ENCODE measurements at places on chromosomes 6 and 20.

GRCh38 chr6:37826188-37826587, 6.7 kb downstream of the ZFAND3 start:
- DNase-seq: no peak

DNA sequence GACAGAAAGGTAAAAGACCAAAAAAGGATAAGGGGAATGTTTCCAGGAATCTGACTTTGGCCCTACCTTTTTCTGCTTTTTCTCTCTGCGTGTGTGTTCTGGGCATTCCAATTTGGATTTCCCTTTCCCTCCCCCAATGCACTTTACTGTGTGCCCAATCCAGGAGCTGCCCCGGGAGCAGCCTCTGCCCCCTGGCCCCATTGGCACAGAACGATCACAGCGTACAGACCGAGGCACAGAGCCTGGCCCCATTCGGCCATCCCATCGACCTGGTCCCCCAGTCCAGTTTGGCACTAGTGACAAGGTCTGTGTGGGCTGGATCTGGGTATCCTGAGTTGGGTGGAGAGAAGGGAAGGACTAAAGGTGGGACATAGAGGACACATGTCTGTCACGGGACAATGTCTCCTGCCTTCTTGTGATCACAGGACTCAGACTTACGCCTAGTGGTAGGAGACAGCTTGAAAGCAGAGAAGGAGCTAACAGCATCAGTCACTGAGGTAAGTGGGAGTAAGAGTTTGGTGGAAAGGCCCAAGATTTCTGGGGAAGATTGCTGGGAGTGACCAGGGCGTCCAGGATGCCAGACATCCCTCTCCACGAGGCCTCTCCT, 14.6 kb downstream of the PRRC2A start:
- DNase-seq: no peak

GRCh38 chr6:7617801-7618764, 28.1 kb downstream of the SNRNP48 start:
- no peak for DNase-seq

DNA sequence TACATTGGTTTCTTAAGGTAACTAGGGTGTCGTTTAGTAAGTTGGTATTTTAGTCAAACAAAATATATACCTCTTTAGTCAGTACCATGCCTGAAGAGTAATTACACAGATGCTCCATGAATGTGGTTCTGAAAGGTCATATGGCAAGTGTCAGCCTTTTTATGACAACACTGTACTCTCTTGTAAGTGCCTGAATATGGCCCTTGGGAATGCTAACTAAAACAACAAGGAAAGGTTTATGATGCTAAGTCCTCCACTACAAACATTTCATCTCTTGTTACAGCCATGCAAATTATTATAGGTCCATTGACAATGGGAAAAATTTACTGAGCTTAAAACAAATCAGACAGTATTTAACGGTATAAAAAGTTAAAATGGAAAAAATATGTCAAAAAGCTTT, 39.0 kb upstream of the SUPT3H start:
- DNase-seq: no peak

DNA sequence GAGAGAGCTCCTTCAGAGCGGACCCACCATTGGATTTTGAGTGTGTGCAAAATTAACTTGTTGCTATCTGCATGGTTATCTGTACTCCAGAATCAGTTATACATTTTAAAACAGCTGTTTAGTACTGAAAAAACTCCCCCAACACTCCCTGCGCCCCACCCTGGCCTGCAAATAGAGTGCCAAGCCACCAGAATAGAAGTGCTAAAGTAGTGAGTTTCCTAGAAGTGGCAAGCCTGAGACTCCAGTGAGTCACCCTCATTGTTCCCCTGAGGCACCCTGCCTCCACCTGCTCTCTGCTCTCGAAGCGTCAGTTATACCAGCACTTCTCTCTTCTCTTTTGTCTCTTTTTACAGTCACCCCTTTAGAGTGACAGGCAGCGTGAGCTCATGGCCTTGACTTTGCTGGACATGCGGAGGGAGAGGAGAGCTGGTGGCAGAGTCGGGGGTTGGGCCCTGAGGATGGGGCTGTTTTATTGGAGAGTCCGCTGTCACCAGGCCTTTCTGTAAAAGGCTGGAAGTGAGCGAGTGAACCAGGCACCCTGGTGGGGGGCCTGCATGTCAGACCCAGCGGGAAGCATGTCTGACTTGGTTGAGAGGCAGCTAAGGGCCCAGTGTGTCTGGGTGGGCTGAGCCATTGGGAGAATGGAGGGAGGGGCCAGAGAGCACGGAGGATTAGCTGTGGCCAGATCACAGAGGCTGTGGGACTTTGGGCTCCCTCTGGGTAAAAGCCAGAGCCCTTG, 10.4 kb downstream of the IGF2R start:
- no peak for DNase-seq

DNA sequence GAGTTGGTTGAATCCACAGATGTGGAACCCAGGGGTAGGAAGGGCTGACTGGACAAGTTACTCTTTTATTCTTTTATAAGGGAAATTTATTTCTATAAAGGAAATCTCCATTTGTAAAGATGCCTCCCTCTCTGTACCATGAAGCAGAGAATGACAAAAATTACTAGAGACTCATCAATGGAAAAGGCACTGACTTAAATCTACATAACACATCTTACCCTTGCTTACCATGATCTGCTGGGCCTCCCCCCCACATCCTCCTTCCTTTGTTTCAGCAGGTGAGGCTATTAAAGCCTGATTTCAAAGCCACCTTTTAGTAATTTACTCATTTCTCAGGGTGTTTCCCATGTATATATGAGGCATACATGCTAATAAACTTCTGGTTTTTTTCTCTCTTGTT, 130.2 kb upstream of the HDDC2 start:
- no peak for DNase-seq

- DNase-seq: no peak
These were observed 39.2 kb downstream of the MUC22 start for GRCh38 chr6:31049518-31049917.

GRCh38 chr20:36720510-36720909, 25.4 kb downstream of the NDRG3 start:
- DNase-seq: no peak

DNA sequence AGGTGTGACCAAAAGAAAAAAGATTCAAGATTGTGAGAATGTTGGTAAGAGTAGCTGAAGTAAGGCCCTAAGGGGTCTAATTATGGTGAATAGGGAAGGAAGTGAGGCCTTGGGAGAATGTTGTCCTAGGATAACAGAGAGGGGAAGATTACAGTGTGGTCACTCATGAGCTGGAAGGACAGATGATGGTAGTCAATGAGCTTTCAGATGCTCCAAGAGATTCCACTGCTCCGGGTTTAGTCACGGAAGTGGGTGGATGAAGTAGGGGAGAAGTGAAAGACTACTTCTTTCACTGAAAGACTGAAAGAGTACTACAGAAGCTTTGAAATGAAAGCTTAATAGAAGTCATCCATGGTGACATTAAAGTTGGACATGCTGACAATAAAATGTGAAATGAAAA, 108.5 kb downstream of the MMS22L start:
- DNase-seq: no peak

- DNase-seq: no peak
These were observed 261.0 kb upstream of the RIN2 start for GRCh38 chr20:19497064-19497463.

- DNase-seq: no peak
These were observed 697.6 kb downstream of the HACE1 start for GRCh38 chr6:104162036-104162669.

DNA sequence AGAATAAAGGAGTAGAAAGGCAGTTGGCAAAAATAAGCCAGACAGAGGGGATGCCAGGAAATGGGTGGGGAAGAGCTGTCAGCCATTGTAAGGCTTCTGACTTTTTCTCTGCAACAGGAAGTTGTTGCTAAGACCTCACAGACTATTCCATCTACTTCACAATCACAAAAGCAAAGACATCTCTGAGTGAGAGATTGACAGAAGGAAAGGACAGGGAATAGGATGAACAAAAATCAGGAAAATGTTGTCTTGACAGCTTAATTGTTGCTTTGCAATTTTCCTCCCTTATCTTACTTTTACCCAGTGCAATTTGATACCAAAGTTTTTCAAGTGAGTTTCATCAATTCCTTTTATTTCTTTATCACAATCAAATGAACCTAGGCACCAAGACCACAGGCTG, 291.2 kb downstream of the CBLN4 start:
- no peak for DNase-seq

GRCh38 chr6:93828553-93828952, 409.2 kb upstream of the EPHA7 start:
- DNase-seq: no peak

DNA sequence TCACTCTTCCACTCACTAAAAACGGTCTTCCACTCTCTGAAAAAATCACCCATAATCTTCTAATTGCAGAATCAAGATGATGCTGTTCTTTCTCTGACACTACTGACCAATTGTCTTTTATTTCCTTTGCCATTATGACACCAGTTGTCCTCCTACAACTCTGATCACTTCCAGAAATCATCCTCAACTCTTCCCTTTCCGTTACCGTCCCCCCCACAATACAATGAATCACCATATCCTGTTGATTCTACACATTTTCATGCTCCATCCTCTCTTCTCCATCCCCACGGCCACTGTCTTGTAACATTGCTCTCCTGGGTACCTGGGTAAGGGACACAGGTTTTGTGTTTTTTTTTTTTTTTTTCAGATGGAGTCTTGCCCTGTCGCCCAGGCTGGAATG, 2.5 kb upstream of the PPP2R5D start:
- DNase-seq: no peak

DNA sequence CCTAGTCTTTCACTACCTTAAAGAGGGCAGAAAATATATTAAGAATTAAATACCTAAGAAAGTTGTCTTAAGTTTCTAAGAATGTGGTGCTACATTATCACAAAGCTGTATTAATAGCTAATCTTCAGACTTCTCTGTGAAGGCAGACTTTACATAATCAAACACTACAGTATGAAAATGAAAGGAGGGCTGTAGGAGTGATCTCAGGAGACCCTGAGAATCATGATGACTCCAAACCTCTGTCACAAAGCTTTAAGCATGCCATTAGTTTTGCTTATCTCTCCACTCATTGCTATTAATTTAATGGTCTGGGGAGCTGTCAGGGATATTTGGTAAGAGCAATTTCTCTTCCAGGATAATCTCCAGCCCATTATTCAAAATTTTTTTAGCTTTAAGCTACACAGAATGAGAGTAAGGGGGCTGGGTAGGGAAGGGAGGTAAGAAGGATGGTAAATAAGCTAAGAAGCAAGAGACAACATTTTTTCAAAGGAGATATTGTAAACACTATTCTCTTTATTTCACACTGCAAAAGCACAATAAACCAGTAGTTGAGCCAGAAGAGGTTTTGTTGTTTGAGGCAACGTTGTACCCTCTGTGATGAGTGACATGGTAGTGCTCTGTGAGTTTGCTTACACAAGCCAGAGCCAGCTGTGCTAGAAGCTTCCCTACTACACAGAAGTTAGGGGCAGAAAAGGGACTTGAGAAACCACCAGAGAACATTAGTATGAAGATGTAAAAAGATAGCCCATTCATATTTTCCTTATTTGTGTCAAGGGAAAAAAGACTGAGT, 258.8 kb downstream of the GMDS start:
- no peak for DNase-seq

GRCh38 chr6:116543149-116543548, 2.3 kb downstream of the TRAPPC3L start:
- no peak for DNase-seq

GRCh38 chr6:132933090-132933489, 118.7 kb downstream of the RPS12 start:
- DNase-seq: no peak

DNA sequence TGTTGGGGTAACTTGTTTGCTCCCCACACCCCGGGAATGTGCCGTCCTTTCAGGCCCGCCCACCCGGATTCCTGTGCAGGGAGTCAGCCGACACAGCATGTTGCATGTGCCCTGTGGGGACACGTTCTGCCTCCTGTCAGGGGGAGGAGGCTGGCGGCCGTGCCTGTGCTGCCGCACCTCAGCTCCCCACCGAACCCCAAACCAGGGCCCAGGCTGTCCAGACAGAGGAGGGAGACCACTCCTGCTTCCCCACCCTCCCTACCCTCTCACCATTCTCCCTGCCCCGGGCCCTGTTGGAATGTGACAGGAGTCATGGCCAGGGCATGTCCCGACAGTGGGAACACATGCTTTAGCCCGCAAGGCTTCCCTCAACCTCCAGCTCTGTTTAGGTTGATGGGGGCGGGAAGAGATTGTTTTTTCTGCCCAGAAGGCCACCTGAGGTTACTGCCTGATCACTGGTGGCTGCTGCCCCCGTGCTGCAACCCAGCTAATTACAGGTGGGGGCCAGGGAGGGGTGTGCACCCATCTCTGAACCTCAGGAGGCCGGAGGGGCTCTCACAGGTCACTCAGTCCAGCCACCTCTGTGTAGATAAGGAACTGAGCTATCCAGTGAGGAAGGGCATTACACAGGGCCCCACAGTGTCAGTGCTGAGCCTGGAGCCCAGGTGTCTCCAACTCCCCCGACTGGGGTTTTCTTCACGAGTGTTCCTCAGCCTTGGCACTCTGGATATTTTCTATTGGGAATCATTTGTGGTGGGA, 13.6 kb downstream of the LRRC73 start:
- DNase-seq: peak; percentile 70

DNA sequence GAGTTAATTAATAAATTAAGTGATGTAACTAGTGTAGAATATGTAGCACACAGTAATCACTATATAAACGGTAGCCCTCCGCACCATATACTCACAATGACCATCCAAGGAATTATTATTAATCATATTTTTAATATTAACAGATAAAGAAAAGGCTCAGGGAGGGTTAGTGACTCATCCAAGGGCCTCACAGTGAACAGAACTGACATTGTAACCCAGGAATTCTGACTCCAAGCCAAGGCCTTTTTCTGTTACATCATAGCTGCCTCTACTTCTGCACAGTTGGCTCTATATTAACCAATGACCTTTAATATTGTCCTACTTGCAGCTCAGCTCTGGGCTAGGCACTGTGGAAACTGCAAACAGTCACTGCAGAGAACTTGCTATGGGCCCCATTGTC, 117.5 kb upstream of the SIRPG start:
- no peak for DNase-seq

DNA sequence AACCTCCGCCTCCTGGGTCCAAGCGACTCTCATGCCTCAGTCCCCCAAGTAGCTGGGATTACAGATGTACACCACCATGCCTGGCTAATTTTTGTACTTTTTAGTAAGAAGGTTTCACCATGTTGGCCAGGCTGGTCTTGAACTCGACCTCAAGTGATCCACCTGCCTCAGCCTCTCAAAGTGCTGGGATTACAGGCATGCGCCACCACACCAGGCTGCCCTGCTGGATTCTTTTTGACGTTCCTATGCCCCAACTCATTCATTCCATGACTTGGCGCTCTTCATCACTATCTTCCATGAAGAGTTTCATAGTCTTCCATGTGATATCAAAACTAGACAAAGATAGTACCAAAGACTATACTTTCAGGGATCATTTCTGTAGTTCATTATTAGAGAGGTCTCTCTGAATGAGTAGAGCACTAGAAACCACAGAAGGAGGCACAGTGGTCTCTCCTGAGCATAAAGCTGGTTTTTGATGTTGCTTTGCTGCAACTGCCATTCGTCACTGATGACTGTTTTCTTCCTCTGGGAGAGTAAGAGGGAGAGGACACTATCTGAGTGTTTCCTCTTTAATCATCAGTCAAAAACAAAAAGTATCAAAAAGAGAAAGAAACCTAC, 23.5 kb downstream of the DNAAF9 start:
- no peak for DNase-seq

All from D721Med (cell line).